A172 (cell line): ENCODE measurements at places on chromosomes 7 and 10. TPM values are rescaled to one million over a fixed set of nuclear protein-coding genes. Genes with fewer than 3 reads are reported as not detected.
A peak's percentile ranks its signal among the peaks of the same experiment; 100 is the strongest.

DNA sequence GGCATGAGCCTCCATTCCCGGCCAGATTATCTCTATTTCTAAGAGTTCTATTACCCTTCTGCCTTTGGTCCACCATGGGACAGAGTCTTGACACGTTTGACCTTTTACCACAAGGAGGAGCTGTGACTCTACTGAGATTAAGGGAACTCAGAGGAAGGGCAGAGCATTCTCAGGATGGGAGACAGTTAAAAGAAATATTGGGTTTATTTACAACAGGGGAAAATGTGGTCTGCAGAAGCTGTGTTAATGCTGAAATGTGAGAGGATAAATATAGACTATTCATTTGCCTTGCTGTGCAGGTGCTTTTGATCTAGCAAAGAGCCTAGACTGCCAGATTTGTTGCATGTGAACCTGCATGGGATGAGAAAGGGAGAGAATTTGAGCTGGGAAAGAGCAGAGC lies 45.8 kb upstream of the PRSS58 start:
- peak; percentile 10 for DNase-seq

- no peak for DNase-seq
These were observed 172.3 kb downstream of the C1GALT1 start for GRCh38 chr7:7354674-7355073.

- peak; percentile 78 for DNase-seq
These were observed 165.9 kb upstream of the PLXNA4 start for GRCh38 chr7:132742189-132742612.

Gene EPHA1
- total RNA-seq, result 0.03 TPM in 1 of 2 replicates, not detected in the other

DNA sequence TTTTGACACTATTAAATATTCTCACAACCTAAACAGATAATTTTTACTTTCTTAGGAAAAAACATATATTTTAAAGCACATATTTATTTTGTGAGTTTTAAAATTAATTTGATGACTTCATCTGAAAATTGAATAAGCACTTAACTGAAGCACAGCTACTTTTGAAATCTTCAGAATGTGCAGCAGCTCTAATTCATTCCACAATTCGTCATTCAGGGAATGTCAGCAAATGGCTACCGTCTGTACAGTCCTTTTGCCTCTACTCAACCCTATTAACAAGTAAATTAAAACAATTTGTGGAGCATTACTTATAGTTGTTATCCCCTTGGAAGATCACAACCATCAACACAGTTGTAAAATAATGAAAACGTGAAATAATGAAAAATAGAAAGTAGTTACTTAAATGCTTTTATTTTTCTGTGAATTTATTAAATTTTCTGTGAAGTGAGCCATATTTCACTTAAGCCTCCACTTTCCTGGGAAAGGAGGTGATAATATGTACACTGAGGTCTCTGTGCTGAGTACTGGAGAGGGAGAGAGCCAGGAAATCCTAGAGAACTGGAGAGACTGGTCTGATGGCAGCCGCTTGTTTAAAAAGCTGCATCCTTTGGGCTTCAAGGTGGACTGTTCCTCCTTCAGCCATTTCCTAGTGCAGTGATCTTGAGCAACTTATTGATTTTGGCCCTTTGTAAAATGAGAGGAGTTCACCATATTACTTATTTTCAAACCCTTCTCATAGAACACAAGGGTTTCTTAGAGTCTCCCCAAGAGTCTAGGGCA lies 70.6 kb downstream of the REEP3 start:
- DNase-seq, result no peak
